ENCODE measurements at places on chromosomes 16 and 17.

GRCh38 chr17:72345536-72345935 is 224.7 kb downstream of the SOX9 start:
- DNase-seq: no peak

DNA sequence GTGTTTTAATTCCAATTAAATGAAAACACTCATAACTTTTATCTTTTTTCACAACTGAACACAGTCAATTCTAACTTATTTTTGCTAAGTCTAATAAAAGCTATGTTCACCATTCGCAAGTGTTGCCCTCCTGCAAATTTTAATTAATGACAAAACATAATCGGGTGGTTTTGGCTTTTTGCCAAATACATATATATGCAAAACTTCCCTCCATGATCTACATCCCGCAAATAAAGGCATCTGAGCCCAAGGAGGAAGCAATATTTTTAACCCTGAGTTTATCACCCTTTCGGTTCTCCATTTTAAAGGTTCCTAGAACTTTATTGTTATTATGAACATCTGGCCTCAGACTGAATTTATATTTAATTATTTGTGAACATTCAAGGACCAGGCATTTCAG is 507.9 kb downstream of the CDH13 start:
- DNase-seq: no peak

DNA sequence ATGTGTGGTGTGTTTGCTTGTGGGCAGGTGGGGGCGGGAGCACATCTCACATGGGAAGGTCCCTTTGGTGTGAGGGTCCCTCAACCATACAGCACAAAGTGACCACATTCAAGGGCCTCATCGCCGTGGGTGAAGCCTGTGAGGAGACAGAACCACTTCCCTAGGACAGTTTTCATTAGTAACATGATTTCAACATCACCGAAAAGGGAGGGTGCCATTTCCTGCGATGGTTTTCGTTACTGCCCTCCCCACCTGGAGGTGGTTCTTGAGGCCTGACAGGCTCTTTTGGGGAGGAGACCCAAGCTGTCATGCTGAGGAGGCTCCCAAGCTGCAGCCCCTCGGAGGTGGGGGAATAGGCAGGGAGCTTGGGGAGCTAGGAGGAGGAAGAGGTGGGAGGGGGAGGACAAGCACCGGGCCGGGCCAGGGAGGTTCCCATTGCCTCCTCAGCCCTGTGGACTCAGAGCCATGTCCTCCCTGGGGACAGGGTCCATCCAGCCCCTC is 9.5 kb downstream of the CD300LB start:
- no peak for DNase-seq

DNA sequence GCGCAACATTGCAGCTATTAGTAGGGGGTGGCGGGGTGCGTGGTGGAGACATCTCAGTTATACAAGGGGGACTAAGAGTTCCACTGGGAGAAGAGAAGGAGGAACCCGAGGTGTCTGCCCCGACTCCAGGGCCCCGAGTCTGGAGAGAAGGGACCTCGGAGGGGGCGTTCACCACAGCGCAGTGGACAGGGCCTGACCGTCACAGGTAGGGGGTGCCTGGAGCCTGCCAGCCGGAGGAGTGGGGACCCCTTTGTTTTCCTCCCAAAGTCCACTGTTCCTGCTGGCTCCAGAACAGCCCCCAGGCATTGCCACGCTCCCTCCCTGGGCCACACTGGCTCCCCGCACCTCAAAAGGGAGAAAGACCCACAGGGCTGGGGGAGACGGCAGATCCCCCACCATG is 175.9 kb upstream of the TNRC6C start:
- DNase-seq: no peak

GRCh38 chr17:16912021-16912962 is 59.6 kb downstream of the TNFRSF13B start:
- no peak for DNase-seq

DNA sequence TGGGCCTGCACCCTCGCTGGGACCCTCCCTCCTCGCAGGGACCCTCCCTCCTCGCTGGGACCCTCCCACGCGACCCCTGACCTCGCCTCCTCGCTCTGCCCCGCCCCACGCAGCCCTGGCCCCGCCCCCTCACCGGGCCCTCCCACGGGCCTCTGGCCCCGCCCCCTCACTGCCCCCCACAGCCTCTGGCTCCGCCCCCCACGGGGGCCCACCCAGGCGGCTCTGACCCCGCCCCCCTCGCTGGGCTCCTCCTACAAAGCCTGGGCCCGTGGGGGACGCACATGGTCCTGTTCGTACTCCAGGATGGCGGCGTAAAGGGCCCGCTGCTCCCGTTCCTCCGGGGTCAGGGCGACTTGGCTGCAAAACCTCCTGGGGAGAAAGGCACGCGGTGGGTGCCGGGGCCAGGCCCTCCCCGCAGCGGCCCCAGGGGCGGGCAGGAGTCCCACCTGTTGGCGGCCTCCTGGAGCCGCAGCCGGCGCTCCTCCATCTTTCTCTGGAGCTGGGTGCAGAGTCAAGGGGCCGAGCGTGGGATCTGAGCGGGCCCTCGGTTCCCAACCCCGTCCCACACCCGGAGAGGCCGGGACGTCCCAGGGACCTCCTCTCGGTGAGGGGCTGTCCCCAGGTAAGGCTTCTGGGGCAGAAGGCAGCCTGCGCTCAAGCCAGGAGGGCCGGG is 9.0 kb downstream of the VPS9D1 start:
- no peak for DNase-seq

DNA sequence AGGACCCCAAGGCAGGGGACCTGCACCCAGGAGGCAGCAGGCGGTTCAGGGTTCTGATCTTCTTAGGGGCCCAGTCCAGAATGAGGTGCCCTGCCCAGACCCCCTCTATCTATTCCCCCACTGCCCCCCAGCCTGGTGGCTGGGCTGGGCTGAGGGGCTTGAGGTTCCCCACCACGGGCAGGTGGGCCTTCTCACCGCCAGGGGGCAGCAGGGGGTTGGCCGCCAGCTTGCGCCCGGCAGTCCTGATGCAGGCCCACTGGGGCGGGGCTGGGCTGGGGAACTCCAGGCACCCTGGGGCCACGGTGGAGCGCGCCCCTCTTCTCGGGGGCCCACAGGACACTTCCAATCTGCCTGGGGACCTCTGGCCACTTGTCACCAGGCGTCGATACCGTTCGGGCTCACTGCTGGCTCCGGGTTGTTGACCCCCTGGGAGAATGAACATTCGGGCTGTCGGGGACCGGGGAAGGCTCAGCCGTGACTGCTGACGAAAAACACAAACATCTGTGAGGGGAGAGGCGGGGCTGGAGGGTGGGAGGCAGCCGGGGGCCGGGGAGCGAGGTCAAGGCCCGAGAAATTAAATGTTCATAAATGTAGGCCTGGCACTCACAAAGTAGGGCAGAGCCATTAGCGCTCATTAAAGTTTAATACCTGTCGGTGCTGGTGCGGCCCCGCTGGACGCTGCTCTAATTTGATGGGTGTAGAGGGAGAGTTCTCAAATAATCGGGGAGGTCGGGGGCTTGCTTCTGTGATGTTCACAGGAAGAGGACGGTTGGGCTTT is 219.3 kb upstream of the GSE1 start:
- no peak for DNase-seq

- DNase-seq: no peak
Measured at GRCh38 chr17:28686296-28686695, 24.3 kb downstream of the SUPT6H start.

GRCh38 chr16:49672753-49673152 is 183.2 kb downstream of the ZNF423 start:
- no peak for DNase-seq

DNA sequence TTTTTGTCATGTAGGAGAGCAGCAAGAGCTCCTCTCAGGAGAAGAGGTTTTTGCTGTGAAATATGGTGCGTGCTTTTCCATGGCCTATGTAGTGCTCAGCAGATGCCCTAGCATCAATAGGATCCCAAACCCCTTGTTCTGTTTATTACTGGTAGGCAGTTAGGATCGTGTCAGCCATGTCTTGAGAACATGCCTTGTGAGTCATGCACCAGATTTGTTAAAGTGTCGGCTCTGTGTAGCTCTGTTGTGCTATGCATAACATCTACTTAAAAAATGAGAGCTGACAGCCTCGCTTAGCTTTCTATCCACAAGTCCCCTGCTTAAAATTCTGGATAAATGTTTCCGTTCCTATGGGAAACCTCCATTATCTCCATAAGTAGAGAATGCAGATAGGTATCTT is 4.4 kb upstream of the EIF4A3 start:
- no peak for DNase-seq

DNA sequence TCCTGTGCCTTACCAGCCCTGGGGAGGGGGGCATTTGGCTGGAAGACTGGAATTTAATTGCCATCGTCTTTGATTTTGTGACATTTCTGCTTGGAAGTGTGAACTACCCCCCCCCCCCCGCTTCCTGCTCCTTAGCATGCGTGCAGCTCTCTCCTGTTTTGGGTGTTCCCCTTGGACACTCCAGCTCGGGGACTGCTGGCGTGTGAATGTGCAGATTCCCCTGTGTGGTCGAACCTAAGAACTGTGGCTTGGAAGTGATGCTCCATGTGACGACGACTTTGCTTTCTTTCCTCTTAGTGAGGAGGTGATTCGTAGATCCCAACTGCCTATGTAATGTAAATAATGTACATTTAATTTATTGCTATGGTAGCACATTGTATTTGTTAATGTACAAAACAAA is 26.1 kb downstream of the OR1D5 start:
- no peak for DNase-seq

- DNase-seq: no peak
Measured at GRCh38 chr17:40019140-40019991, 4.1 kb downstream of the CSF3 start.

- no peak for DNase-seq
Measured at GRCh38 chr16:3009568-3010390, 2.9 kb upstream of the CLDN9 start.

DNA sequence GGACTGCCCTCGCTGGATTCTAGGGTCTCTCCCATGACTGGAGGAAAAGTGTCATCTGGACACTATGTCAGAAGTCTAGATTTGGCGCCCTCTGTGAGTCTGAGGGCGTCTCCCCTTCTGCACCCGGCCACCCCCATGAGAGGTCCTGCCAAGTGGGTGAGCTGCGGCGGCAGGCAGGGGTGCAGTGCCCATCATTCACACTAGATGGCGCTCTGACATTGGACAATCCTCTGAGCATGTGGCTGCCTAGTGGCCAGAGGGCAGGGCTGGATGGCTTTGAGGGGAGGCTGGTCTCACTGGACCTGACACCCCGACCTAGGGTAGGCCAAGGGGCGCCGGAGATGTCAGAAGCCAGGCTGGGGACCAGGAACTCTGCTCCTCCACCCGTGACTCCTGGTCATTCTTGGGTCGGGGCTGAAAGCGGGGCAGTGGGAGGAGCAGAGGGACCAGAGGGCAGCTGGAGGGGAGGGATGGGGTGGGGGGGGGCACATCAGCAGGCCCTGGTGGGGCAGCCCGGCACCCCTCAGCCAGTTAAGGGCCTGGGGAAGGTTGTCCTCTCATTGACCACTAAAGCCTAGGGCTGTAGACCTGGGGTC is 28.0 kb downstream of the MRM1 start:
- DNase-seq: peak; percentile 37

DNA sequence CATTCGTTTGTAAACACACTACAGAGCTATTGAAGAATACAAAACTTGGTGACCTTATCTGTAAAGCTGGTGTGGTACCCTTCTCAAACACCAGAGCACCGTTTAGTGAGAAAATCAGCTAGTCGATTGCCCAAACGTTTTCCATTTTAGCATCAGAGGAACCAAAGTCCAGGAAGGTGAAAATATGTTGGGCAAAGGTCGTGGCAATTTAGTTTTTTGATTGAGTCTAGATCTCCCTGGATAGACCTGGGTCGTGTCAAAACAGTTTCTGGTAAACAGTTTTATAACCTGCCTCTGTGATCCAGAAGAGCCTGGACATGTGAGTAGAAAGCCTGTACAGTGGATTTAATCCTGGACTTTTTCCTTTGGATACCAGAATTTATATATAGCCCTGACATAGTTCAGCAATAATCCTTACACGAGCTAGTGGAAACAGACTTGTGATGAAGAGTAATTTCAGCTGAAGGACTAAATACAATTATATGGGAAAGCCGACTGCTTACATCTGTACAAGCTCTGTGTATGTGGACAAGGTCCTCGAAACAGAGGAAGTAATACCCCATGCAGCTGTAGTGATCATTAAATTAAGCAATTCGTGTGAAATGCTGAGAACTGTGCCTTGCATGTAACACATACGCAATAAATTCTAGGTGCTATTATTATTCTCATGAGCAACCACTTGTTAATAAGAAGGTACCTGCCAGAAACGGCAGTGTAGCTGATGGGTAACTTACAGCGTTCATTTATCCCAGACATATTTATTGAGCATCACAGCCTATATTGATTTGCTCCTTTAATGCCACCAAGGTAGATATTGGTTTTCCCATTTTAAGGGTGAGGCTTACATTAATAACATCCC is 72.5 kb downstream of the MAP2K6 start:
- no peak for DNase-seq

DNA sequence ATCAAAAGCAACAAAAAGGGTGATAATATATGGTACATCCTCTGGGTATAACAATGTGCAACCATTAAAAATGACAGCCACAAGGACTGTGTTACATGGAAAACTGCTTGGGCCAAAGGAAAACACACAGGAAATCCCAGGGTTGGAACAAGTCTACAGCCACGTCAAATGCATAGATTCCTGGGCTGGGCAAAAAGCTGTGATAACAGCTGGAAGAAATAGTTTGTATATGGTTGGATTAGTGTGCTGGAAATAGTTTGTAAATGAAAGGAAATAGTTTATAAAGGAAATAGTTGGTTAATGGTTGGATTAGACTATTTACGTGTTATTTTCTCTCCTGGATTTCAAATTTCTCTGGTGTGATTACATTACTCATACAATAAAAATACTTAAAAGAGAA is 2.6 kb downstream of the HSD17B2 start:
- no peak for DNase-seq

GRCh38 chr17:9307313-9307998 is 268.2 kb downstream of the STX8 start:
- no peak for DNase-seq

DNA sequence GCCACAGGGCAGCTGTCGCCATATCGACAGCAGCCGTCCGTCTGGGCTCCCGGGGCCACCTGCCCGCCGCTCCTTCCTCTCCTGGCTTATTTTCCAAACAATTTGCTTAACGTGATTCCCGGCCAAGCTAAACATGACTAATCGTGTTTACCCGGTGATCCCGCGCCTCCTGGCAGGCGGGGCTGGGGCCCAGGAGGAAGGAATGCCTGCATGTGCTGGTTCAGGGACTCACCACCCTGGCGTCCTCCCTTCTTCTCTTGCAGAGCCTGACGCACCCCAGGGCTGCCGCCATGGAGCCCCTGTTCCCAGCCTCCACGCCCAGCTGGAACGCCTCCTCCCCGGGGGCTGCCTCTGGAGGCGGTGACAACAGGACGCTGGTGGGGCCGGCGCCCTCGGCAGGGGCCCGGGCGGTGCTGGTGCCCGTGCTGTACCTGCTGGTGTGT is 6.1 kb downstream of the SSTR5 start:
- DNase-seq: no peak

GRCh38 chr17:19338031-19338990 is 24.2 kb downstream of the B9D1 start:
- no peak for DNase-seq

Measured in NCI-H187 (cell line).